ENCODE measurements at places on chromosomes 2 and 18.
A peak's percentile ranks its signal among the peaks of the same experiment; 100 is the strongest.

DNA sequence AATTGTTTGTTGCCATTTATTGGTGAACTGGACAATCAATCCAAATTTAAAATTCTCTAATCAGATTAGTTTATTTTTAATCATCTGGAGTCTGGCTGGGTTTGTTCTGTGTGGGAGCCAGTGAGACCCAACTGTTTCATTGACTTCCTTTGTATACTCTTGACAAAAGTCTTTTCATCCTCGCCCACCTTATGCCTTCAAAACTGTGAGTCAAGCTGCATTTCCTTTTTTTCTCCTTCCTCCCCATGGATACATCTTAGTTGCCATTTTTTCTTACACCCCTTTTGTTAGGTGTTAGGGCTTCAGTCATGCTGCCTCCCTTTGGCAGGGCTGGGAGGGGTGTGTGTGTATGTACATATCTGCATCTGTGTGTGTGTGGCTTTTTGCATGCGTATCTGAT, 117.6 kb downstream of the PRKCE start:
- no peak for DNase-seq

DNA sequence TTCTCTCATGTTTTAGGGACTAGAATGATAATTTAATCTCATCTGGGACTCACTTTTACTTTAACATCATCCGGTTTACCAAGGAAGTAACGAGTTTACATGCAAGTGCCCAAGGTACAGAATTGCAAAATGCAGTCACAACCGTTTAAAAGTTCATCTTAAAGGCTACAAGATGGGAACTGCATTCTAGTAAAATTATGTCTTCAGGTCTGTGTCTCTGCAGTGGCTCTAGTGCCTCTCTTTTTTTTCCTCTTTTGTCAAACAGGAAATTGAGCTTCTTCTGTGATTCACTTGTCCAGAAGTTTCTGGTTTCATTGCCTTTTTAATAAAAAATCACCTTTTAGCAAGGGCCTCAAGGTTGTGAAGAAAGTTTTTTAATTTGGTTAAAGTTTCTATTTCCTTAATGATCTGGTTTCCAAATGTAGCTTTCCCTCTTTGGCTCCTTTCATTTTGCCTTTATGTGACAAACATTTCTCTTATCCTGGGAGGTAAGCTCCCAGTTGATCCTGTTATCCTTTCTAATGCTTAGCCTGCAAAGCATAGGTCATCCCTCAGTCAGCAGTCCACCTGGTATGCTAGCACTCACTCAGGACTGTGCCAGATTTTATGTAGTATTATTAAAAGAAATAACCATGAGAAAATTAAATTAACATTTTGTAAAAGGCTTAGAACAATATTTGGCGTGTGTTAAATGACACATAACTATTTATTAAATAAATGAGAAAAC, 2.4 kb downstream of the GLS start:
- DNase-seq: no peak

GRCh38 chr2:241505086-241505780, 3.2 kb downstream of the STK25 start:
- DNase-seq: no peak

GRCh38 chr2:172333235-172333977, 94.0 kb upstream of the ITGA6 start:
- no peak for DNase-seq

DNA sequence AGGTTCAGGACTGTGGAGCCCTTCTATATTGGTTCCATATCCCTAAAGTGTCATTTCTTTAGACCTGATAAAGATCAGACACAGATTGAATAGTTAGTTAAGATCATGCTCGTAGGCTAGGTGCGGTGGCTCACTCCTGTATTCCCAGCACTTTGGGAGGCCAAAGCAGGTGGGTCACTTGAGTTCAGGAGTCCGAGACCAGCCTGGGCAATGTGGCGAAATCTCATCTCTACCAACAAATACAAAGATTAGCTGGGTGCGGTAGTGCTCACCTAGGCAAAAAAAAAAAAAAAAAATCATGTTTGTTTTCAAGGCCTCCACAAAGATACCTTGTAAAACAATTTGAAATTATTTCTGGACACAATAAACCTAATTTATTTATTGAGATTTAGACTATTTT, 4.6 kb upstream of the ANKAR start:
- no peak for DNase-seq

DNA sequence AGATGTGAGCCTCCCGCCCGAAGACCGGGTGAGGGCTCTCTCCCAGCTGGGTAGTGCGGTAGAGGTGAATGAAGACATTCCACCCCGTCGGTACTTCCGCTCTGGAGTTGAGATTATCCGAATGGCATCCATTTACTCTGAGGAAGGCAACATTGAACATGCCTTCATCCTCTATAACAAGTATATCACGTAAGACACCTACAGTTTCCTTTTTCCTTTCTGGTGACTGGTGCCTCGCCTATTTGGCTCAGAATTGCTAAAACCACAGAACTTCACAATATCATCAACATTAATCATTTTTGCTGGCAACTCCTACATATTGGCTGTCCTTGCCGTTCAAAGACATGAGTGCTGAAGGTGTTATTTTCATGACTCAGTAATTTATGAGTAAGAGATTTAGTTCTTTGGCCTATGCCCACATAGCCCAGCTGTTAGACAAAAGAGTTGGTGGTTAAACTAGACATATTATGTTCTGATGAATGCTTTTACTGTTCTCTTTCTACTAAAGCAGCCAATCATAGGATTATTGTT, 2.2 kb downstream of the STAMBP start:
- peak; percentile 94 for DNase-seq

DNA sequence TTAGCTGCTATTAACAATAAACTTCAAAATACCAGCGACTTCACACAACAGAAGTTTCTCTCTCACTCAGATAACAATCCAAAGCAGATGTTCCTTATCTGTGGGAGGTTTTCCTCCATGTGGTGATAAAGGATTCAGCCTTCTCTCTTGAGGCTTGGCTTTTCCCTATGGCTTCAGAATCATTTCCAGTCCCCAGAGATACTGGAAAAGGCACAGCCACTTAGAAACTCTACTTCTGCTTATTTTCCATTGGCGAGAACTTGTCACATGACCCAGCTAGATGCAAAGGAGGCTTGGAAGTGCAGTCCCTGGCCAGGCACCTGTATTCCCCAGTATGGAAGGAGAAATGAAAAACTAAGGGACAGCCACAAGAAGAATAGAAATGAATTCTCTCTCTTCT, 344.8 kb downstream of the MTX2 start:
- no peak for DNase-seq

GRCh38 chr2:25050128-25050527, 8.3 kb downstream of the EFR3B start:
- DNase-seq: no peak

DNA sequence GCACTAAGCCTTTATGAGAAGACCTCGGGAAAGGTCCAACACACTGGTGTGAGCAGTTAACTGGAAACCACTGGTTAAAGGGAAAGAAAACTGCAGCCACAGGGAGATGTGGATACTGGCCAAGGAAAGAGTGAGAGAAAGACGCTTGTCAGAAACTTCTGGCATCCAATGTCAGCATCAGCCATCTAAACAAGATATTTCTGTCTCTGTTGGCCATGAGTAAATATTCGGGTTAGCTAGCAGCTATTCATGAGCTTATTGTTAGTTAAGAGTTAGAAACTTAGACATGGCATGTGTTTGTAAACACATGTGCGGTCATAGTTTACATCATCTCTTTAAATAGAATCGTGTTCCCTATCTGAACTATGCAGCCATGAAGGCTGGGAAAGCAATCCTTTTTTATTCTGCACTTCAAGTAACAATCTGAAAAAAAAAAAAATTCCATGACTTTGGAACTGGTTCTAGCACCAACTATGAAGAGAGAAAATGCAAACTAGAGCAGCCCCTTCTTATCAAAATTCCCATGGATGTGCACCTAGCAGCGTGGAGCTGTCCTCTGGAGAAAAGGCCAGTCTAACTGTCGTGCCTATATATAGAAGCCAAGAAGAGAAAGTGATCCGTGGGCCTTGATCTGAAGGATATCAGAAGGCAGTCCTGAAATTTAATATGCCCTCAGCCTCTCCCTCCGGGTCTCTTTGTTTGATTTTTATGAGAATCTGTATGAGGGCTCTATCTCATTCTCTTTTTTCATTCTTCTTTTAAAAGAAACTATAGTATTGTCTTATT, 84.0 kb upstream of the RFX8 start:
- DNase-seq: no peak

GRCh38 chr2:101133492-101134100, 17.6 kb downstream of the TBC1D8 start:
- no peak for DNase-seq

DNA sequence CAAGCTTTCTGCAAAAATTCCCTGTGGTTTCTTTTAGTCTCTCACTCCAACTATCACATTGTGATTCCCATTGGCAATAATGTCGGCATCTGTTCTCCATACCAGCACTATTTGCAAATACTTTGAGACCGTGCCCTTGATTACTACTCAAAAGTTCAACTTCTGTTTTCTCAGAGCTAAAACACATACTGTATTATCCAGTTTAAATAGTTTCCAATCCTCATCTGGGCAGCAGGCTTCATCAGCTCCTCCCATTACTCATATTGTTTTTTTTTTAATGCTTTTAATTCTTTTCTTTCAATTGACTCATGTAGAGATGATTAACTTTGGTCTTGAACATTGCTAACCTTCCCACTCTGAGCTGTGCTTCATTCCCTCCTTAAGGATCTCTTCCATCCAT, 135.8 kb downstream of the METTL8 start:
- DNase-seq: peak; percentile 71

Data from fibroblast of upper back skin (primary cell).